Cardiac fibroblast (primary cell): ENCODE measurements at places on chromosomes 2 and 18.

- DNase-seq, result no peak
Measured at GRCh38 chr2:105836840-105837692, 92.4 kb downstream of the NCK2 start.

GRCh38 chr18:77191071-77191751 is 58.4 kb upstream of the GALR1 start:
- DNase-seq, result peak; percentile 34

GRCh38 chr2:33210626-33211025 is 263.9 kb downstream of the LTBP1 start:
- peak; percentile 98 for DNase-seq

GRCh38 chr18:11740461-11740860 is 51.4 kb downstream of the GNAL start:
- no peak for DNase-seq

GRCh38 chr18:75408554-75409506 is 18.7 kb downstream of the SMIM21 start:
- peak; percentile 77 for DNase-seq

DNA sequence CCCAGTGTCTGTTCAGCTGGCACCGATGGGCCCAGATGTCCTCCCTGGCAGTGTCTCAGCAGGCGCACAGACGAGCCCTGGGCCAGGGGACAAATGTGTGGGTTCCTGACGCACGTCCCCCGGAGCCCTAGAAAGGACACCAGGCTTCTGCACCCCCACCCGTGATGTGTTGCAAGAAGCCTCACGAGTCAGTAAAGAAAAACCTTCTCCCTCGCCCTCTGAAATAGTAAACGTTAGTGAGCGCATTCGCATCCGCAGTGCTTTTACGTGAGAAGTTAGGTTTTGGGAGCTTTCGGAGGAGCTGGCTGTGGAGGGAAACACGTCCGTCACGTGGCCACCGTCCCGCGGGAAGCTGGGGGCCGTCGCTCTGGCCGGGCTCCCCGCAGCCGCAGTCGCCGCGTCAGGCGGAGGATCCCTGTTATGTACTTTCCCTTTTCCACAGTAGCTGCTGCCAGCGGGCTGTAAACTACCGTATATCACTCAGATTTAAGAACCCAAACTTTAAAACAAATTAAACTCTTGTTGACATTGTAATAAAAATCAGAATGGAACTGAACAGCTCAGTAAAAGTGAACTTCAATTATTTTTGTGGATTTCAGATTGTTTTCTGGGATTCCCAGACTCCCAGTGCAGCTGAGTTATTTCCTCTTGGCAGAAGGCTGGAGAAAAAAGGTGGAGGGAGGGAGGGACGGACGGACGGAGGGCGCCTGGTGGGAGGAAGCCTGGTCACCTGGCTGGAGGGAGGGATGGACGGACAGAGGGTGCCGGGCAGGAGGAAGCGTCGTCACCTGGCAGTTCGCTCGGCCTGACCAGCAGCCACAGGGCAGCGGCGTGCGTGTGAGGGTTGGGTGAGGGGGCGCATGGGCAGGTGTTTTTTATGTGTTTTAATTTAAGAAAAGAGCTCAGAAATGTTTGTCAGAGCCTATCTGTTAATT is 112.1 kb downstream of the NFATC1 start:
- peak; percentile 74 for DNase-seq

DNA sequence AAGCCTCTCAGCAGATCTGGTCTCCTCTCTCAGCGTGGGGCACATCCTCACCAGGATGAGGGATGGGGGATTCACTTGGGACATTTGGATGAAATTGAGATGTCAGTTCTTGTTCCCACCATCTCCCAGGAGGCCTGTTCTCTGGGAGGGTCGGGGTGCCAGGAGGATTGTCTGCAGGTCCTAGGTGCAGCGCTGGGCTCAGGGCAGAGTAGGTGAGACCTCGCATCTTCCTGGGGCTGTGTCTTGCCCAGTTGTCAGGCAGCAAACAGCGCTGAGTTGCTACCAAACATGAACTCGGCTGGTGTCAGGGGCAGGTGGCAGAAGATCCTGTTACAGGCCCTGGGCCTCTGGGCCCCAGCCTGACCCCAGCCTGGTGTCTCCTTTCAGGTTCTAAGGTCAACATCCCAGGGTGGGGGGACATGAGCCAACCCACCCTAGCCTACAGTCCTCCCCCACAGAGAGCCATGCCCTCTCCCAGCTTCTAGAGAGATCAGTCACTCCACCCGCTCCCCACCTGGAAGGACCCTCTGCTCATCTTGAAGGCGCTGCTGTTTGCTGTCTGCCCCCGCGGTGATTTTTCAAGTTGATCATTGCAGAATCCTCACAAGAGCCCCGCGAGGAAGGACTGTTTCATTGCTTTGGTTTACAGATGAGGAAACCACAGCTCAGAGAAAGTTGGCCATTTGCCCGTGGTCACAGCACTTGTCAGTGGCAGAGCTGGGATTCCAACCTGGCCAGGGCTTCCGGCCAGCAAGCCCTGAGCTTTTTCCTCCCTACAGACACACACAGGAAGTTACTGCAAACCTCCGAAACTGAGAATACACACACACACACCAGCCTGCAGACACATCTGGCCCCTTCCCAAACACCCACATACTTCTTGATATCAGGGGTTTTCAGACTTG is 83.9 kb downstream of the STPG4 start:
- DNase-seq, result peak; percentile 95

DNA sequence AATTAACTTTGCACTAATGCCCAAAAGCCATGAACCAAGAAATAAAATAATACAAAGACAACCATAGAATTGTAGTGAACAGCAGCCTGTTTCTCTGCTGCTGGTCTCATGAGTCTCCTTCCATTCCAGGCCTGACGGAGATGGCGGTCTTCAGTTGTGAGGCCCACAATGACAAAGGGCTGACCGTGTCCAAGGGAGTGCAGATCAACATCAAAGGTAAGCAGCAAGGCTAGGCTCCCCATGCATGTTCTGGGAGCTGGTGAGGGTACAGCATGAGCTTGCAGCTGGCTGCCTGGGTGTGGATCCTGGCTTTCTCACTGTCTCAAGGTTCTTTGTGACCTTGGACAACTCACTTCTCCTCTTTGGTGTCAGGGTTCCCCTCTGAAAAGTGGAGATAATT is 66.7 kb downstream of the MERTK start:
- DNase-seq, result no peak

DNA sequence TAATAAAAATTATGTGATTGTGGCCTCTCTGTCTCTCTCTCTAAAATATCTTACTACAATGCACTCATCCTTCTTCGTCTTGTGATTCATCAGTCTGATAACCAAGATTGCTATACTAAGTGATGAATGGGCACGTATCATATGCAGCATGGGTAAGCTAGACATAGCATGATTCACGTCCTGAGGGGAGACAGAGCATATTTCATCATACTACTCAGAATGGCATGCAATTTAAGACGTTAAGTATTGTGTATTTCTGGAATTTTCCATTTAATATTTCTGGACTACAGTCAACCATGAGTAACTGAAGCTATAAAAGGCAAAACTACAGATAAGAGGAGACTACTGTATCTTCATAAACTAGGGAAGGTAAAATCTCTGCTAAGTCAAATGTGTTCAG is 97.0 kb upstream of the CD226 start:
- DNase-seq, result peak; percentile 91

DNA sequence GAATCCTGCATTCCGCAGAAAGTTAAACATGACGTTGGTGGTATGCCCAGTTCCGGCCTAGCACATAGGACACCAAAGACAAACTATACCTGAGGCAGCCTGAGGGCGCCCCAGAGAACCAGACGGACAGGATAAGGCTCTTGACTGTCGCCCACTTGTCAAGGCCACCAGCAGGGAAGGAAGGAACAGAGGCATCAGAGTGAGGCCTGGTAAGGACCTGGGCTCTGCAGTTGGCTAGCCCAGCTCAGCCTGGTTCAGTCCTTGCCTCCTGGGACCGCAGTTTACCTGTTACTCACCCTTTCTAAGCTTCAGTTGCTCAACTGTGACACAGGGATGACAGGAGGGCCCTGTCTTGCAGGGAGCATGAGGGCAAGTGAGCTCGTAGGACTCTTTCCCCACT is 82.1 kb downstream of the ACTR2 start:
- no peak for DNase-seq

DNA sequence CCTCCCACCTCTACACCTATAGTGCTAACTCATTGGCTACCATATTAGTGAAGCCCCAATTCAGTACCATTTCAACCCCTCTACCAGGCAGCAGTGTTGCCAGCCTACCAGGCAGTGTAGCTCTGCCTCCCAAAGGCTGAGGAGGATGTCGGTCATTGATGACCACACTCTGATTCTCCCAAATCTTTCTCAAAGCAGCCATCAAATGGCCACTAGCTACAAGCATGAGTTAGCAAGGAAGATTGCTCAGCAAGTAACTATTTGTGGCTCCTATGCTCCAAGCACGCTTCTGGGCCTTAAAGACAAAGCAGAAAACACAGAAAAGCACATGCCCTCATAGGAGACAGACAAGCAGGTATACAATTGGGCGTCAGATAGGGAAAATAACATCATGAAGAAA is 42.7 kb upstream of the AFF3 start:
- no peak for DNase-seq

DNA sequence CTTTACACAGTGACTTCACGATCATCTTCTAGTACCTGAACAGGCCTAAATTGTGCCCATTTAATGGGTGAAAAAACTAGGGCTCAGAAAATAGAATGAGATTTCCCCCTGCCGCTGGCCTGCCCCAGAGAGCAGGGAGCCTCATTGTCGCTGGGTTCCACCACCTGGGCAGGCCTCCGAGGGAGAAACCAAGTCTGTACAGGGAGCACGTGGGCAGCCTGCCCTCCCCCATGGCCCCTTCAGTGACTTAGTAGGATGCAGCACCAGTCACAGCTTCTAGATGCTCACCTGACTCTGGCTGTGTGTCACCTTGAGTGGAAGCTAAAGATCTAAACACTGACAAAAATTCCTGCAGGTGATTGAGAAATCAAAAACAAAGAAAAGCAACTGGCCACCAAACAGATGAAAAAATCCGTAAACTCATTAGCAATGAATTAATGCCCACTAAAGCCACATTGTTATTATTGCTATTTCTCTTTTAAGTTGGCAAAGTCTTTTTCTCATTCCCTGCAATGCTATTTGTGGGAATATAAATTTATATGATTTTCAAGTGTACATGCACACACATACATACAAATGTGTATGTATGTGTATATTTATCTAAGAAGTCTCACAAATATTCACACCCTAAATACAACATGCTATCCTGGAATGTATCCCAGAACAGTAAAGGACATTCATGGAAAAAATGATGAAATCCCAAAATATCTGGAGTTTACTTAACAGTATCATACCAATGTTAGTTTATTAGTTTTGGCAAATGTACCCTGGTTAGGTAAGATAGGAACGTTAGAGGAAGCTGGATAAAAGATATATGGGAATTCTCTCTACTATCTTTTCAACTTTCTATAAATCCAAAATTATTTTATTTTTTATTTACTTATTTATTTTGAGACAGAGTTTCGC is 18.7 kb upstream of the ASPRV1 start:
- peak; percentile 29 for DNase-seq

GRCh38 chr2:227035711-227036367 is 128.2 kb downstream of the COL4A4 start:
- DNase-seq, result no peak

- no peak for DNase-seq
Measured at GRCh38 chr18:79556829-79557585, 122.6 kb upstream of the CTDP1 start.

DNA sequence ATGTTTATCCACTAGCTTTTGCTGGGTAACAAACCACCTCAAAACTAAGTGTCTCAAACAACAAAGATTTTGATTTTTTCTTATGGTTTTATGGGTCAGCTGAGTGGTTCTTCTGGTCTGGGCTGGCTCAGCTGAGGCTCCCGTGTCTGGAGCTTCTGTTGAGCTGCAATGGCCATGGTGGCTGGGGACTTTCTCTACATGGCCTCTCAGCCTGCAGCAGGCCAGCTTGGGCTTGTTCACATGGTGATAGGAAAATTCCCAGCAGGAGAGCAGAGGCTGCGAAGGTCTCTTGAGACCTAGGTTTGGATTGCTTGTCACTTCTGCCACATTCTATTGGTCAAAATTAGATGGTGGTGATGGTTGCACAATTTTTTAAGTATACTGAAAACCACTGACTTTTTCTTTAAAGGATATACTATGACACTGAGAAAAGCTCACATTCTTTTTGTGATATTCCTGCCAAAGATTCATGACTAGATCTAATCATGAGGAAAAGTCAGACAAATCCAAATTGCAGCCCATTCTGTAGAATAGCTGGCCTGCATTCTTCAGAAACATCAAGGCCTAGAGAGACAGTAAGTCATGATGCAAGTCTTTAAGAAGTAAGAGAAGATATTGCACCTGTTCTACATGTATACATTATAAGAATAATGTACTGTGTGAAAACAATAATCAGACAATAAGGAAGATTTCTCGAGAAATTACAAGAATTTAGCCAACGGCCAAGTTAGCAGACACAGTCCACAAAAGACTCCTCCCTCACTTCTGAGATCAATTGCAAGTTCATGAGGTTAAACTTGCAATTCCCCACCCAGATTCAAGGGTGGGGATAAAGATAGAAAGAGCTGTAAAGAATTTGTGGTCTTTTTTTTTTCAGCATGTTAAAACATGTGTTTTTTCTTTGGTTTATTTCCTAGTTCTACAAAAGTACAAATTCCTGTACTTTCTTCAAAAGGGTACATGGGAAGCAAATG is 35.0 kb upstream of the IL1R2 start:
- peak; percentile 71 for DNase-seq

- peak; percentile 90 for DNase-seq
Measured at GRCh38 chr2:188983427-188984064, 9.4 kb downstream of the COL3A1 start.
